Testis (tissue), 5 donors: ENCODE measurements at places on chromosomes 6 and 20. TPM values are rescaled to one million over a fixed set of nuclear protein-coding genes. Genes with fewer than 3 reads are reported as not detected.

DNA sequence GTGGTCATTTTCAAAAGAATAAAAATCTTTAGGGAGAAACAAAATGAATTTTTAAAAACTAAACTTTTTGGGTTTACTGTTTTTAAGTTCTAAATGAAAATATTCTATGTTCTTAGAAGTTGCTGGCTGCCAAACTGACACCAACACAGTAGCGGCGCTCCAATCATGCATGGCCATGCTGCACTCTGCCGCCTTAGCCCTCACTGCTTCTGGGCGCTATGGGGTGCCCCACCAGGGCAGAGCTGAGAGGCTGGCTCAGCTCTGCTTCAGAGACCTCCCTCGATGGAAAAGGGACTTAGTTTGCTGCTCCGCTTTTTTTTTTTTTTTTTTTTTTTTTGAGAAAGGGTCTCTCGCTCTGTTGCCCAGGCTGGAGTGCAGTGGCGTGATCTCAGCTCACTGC, 20.9 kb downstream of the EZR start:
- DNase-seq = no peak

DNA sequence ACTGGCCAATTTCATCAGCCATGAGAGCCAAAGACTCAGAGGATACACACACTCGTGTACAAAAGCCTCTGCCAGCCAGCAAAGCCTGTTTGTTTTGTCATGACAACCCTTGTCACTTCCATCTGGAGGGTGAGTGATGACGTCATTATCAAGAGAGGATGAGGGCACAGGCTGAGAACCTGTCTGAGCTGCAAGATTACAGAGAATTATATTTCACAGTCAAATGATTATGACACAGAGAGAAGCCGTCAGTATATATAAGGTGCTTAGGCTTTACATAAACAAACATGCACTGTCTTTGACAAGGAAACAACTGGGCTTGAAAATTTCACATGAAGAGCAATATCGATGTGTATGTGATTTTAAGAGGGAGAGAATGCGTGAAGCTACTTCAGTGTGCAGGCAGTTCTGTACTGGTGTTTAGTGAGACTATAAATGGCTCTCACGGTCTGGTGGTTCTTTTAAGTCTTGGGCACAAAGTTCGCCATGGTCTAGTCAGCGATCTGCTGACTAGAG, 36.5 kb upstream of the BCLAF1 start:
- DNase-seq = no peak

DNA sequence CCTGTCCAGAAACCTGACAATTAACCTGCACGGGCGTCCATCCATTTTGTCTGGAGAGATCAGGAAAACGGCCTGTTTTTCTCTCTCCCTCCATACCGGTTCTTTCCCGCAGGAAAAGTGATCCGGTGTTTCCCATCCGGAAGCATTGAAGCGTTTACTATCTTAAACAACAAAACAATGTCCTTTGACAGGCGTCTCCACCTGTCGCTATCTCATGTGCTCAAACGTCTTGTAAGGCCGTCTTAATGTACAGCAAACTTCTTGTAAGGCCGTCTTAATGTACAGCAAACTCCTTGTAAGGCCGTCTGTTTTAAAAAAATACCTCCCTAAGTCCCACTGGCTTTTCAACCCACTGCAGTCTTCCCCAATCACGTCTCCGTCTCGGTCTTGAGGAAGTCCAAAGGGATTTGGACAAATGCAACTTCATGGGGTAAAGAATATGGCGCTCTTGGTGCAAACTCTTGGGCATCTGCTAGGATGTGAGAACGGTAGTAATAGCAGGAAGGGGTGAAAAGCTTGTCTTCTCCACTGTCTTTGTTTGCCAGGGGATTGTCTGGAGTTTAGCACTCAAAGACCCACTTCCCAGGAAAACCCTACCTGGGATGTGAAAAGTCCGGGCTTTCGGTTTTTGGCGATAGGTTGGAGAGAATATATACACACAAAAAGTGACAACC, 29.9 kb upstream of the TRIM27 start:
- DNase-seq = no peak

DNA sequence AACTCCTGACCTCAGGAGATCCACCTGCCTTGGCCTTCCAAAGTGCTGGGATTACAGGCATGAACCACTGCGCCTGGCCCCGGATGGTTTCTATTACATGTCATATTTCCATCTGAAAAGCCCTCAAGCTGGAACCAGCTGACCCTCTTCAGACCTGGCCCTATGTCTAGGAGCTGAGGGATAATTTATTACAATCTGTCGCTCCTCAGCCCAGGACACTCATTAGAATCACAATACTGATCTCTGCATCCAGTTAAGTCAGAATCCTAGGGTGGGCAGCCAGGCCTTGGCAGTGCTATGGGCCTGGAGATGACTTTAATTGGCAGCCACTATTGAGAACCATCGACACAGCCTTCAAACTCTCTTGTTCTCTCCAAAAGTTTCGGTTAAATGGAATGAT, 162.6 kb upstream of the SNX9 start:
- no peak for DNase-seq

DNA sequence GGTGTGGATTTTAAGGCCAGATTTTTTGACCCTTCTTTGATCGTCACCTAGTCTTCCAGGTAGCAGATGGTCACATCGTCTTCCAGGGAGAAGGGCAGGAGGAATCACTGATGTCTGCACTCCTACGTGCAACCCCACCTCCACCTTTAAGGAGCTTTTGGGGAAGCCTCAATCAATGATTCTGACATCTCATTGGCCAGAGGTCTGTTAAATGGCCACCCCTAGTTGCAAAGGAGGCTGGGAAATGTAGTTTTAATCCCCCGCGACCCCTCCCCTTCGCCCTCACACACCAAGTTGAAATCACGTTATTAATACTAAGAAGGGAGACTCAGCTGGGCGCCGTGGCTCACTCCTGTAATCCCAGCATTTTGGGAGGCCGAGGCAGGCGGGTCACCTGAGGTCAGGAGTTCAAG, 151.4 kb downstream of the BCAS1 start:
- DNase-seq = peak; percentile 47

DNA sequence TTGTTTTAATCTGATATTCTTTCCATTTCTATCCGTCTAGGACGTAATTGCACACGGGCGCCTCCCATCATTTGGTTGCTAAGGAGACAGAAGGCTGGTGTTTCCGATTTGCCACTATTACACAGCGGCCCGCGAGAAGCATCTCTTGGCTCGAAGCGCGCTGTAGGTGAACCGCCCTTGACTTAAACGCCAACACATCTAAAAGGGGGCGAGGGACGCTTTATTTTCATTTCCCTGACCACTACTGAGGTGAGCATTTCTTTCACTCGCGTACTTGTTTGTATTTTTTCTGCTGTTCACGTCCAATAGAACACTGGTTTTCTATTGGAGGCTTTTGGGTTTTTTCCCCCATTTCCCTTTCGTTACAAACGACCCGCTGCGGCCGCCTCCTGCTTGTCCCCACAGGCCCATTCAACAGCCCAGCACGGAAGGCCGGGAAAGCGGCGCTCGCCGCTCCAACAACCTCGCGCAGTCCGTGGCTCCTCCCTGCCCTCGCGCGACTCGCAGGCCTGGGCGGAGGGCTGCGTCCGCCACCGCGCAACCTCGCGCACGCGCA, 505 bp upstream of the WRNIP1 start:
- DNase-seq = peak; percentile 78

DNA sequence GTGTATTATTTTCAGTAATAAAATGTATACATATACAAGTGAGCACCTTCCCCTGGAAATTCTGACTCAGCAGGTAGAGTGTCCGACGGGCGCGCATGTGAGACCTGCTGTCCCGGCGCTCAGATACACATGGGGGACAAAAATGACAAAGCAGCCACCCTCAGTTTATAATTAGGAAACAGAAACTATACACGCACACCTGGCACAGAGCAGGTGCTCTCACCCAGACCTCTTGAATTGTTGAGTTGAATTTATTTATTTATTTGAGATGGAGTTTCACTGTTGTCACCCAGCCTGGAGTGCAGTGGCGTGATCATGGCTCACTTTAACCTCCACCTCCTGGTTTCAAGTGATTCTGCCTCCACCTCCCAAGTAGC, 180.4 kb downstream of the ZDHHC14 start:
- no peak for DNase-seq

Gene NTSR1
- 0.81 TPM for total RNA-seq

Gene SCGN
- 2.0 TPM for total RNA-seq

Gene RHAG
- total RNA-seq = not detected

Gene GLP1R
- total RNA-seq = 0.55 TPM

Gene TMEM181
- 81.0 TPM for total RNA-seq

Gene CRISP2
- 739 TPM for total RNA-seq
